WTC11 (cell line): ENCODE measurements at places on chromosomes 11 and 22.

DNA sequence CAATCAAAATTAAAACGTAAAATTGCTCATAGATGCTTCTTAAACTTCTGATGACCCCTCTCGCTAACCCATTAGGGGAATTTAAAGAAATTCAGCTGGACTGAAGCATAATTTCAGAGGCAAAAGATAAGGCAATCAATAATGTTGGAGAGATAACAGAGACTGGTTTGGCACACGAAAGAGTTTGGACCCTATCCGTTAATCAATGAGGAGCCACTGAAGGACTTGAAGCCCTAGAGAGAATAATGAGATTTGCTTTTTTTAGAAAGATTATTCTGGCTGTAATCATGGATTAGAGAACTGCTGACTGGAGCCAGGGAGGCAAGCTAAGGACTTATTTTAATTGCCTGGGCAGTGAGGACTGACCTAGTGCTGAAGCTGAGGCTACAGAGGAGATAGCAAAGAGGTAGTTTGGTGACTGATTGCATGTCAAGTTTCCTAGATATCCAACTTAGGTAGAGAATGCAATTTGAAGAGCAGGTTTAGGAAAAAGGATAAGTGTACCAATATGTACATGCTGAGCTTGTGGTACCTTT is 11.9 kb upstream of the ARHGAP42 start:
- DNase-seq = no peak

- peak; percentile 15 for DNase-seq
Measured at GRCh38 chr11:35419830-35420333, 524 bp upstream of the SLC1A2 start.

- no peak for DNase-seq
Measured at GRCh38 chr11:69049490-69049867, 747 bp downstream of the TPCN2 start.

DNA sequence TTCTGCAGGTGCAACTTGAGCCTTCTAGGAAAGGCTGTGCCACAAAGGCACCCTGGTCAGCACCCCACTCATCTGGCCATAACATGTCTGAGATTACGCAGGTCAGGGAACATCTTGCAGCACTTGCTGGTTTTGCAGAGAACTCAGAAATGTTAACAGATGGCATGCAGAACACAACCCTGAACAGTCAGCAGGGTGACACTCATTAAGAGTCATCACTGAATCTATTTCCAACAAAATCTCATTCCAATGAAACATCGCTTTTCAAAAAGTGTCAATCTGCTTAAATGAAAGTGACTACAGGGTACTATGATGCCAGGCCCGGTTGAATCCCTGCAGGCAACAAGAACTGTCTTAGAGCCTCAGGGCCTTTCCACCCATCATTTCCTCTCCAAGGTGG is 369.8 kb upstream of the CCDC90B start:
- DNase-seq = no peak

DNA sequence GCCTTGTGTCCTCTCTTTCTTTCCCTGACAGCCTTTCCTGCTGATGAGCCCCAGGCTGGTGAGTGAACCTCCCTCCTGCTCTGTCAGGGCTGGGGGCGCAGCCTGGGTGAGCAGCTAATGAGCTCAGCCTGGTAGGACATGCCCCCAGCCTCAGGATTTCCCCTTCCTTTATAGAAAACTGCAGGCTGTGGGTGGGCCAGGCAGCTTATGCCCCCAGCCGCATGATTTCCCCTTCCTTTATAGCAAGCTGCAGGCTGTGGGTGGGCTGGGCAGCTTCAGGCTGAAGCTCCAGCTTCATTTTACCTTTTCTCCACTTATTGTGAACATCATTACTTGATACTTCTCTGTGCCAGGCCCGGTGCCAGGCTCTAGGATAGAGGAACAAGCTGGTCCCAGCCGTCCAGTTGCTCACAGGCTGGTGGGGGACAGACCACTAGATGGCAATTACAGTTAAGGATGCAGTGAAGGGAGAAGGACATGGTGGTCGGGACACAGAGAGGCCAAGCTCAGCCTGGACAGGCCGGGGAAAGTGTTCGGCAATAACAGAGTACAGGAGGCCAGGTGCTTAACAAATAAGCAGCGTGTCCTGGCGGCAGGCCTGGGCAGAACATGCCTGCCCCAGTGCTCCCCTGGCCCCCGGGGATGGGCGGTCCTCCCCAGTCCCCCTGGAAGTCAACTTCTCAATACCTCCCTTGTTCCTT is 5.3 kb downstream of the LGALS12 start:
- DNase-seq = no peak

GRCh38 chr22:42427167-42427566 is 5.0 kb downstream of the NFAM1 start:
- no peak for DNase-seq

GRCh38 chr11:36577859-36578258 is 10.1 kb downstream of the RAG1 start:
- DNase-seq = no peak

- DNase-seq = peak; percentile 4
Measured at GRCh38 chr22:23065495-23066122, 4.7 kb upstream of the GNAZ start.

DNA sequence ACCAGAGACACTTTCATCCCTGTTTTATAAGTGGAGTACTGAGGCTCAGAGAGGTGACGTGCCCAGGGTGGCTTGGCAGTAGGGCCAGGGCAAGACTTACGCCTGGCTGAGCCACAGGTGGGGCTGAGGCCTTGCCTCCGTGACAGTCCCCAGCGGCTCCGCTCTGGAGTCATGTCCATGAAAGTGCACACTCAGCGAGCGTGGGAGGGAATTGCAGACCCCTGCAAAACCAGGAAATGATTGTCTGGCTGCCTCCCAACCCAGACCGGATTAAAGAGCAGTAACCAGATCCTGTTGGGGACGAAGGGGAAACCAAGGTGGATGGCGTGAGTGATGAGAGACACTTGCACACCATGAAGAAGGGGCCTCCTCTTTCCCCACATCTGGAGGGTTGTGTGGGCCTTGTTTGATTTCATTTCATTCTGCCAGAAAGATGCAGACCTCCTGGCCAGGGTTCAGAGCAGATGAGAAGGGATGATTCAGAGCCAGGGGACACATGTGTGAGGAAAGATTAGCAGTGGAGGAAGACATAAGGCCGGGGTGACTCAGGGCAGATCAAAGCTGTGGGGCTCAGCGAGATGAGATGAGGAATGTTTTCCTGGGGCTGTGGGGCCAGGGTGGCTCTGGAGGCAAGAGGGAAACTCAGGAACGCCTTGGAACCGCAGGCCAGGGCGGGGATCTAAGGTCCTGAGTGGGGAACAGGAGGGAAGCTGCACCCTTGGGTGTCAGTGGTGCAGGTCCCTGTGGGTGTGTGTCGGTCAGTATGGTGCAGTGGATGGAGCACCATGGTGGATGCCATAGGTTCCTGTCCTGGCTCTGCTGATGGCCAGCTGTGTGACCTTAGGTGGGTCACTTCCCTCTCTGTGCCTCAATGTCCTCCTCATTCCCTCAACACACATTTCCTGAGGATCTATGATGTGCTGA is 29.9 kb upstream of the LRRC32 start:
- DNase-seq = no peak

DNA sequence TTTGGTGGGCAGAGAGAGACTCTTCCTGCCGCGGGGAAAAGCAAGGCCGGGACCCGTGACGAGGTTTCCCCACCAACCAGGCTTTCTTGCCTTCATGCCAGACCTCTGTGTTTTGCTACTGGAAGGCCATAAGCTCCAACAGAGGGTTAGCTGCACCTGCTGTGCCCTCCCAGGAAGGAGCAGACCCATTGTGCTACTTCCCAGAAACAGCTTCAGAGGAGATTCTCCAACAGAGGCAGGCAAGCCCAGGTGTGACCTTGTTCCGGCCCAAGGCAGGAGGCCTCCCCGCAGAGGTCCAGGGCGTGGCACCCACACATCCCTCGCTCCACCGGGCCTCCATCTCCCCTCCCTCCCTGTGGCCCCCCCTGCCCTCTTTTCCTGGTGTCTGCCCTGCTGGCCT is 57.8 kb downstream of the ELFN2 start:
- DNase-seq = no peak

GRCh38 chr11:10524471-10524870 is 16.5 kb downstream of the RNF141 start:
- no peak for DNase-seq

- no peak for DNase-seq
Measured at GRCh38 chr11:15493921-15494620, 379.3 kb downstream of the INSC start.

DNA sequence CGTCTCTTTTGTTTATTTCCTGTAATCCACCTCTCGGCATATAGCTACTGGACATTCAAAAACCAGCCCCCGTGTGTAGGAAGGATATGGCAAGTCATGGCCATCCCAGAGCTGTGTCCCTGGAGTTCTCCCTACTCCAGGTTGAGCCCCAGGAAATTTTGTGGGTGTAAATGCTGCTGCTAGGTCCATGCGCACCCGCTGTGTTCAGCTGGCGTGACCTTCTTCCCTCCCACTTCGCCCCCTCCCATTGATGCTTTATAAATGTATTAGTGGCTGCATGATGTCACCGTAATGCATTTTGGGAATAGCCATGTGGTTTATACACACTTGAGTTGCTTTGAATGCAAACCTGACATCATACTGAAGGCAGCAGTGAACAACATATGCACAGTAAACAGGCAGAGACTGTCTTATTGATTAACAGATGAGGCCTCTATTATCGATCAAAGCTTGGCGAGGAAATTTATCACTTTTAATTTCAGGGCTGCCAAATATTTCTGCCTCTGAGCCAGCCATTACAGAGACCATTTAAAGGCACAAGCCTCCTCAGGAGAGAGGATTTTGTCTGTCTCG is 113.6 kb upstream of the NNMT start:
- DNase-seq = no peak

DNA sequence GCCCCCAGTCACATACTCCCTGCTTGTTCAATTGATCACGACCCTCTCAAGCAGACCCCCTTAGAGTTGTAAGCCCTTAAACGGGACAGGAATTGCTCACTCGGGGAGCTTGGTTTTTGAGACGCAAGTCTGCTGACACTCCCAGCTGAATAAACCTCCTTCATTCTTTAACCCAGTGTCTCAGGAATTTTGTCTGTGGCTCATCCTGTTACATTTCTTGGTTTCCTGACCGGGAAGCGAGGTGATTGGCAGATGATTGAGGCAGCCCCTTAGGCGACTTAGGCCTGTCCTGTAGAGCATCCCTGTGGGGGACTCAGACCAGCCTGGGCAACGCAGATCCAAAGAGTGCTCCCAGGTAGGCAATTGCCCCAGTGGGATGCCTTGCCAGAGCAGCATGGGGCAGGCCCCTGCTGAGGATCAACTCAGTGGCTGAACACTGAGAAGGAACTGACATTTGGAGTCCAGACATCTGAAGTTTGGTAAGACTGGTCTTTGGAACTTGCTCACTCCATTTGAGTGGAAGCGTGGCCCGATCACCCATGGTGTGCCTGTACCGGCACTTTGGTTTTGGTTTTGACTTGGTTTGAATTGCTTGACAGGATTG is 51.5 kb downstream of the NEU3 start:
- no peak for DNase-seq

GRCh38 chr22:30094804-30095203 is 14.5 kb downstream of the HORMAD2 start:
- DNase-seq = no peak
